ENCODE measurements at places on chromosomes 16 and 17.

- no peak for DNase-seq
These were observed 10.9 kb downstream of the SMCR8 start for GRCh38 chr17:18326039-18326438.

GRCh38 chr17:6857904-6858303, 26.4 kb upstream of the TEKT1 start:
- DNase-seq = no peak

- DNase-seq = no peak
These were observed 21.8 kb downstream of the ITGB3 start for GRCh38 chr17:47275245-47275984.

GRCh38 chr16:54324716-54325115, 38.1 kb upstream of the IRX3 start:
- no peak for DNase-seq

Data from NK-92 treated with Interleukin-12 subunit alpha and Interleukin-12 subunit beta, amount 100 ng/mL, for 24 hours (cell line).